ENCODE measurements at places on chromosomes 12 and 14.

DNA sequence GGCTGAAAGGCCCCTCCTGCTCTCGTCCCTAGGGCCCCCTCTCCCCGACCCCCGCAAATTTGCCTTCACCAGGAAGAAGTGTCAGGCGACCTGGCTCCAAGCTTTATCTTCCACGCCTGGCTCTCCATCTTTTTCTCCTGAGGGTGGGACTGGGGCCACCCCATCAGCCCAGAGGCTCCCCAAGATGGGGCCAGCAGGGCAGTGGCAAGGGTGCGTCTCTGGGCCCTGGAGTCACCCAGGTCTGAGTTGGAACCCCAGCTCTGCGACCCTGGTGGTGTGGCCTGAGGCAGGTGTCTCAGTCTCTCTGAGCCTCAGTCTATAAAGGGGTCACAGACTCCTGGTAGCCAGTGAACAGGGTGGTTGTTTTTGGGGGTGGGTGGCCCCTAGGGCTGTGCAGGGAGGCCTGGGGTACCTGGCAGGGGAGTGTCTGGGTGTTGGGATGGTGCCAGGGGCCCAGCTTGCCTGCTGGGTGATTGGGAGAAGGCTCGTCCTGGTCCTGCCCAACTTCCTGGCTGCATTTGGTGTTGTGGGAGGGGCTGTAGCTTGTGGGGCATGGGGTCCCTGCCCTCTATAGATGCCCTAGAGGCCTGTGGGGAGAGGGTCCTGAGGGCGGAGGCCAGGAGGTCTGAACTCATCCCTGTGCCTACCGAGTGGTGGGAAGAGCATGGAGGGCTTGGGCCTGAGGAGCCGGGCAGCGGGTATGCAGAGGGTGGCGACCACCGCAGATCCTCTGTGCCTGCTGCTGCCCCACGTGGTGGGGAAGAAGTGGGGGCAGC lies 7.6 kb downstream of the KIF26A start:
- DNase-seq = no peak

DNA sequence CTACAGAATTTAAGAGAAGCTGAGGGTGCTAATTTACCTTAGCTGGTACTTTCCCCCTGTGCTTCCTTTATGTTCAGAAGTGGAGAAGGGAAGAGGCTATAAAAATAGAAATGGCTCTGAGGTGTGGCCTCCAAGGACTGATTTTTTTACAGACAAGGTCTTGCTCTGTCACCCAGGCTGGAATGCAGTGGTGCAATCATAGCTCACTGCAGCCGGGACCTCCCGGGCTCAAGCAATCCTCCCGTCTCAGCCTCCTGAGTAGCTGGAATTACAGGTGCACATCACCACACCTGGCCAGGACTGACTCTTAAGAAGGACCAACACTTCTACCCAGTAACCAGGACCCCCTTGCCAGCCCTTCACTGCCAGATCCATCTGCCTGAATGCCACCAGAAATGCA lies 23.9 kb upstream of the NAP1L1 start:
- DNase-seq = no peak

GRCh38 chr12:103881261-103881660 lies 40.2 kb upstream of the NT5DC3 start:
- DNase-seq = no peak

DNA sequence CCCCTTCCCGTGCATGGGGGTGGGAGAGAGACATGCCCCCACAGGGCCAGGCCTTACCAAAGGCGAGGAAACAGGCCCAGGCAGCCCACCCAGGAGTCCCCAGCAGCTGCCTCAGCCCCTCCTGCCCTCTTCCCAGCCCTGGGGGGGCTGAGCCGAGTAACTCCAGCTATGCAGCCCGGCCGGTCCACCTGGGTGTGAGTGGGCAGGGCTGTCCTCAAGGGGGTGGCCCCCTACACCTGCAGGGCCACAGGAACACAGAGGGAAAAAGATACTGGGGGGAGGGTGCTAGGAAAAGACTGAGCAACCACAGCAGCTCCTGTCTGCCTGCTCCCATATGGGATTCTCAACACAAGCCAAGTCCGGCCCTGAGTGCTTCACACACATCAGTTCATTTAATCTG lies 7.6 kb downstream of the FIGNL2 start:
- DNase-seq = no peak

DNA sequence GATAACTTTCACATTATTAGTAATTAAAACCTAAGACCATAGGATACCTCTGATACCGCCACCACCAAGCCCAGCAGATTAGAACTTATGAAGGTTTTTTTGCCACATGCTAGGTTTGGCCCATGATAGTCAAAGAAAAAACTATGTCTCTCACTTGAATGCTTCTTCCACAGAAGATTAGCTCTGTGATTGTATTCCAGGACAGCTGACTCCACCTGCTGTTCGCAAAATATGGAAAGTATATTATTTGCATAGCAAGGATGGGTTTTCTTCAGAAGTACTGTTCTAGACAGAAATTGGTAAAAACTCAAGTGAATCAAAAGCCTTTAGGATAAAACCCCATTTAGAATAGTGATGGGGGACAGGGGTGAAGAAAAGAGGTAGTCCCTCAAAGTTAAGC lies 42.2 kb downstream of the PPFIBP1 start:
- DNase-seq = peak; percentile 22

DNA sequence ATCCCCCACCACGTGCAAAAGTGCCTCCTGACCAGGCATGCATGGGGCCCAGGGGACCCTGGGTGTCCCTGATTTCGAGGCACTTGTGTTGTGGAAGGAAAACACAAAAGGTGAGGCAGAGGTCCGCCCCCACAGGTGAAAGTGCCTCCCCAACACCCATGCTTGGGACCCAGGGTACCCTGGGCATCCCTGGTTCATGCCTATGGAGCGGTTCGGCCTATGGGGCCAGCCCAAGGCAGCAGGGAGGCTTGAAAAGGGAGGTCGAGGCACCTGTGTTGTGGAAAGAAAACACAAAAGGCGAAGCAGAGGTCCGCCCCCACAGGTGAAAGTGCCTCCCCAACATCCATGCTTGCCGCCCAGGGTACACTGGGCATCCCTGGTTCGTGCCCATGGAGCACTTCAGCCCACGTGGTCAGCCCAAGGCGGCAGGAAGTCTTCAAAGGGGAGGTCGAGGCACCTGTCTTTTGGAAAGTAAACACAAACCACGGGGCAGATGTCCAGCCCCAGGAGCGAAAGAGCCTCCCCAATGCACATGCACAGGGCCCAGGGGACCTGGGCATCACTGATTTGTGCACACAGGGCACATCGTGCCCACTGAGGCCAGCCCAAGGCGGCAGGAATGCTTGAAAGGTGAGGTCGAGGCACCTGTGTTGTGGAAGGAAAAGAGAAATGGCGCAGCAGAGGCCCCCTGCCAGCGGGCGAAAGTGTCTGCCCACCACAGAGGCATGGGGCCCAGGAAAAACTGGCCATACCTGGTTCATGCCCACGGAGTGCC lies 375.5 kb downstream of the ALG10 start:
- DNase-seq = no peak

- DNase-seq = no peak
Measured at GRCh38 chr14:94934276-94934810, 164.4 kb upstream of the GSC start.

DNA sequence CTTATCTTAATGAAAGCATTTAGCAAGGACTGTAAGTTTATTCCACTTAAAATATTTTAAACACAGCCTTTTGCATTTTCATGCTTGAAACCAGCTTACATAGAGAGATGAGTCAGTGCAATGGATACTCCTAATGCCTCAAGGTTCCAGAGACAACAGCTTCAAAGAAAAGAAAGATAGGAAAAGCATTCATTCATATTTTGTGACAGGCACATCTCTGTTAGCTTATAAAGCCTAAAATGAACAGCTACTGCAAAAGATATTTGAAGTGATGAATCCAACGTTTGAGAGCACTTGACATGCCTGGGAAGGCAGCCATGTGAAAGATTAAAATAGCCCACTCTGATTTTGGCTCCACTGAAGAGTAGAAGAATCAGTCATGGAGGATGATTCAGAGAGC lies 814.5 kb downstream of the RPS29 start:
- DNase-seq = no peak

GRCh38 chr14:97306760-97307246 lies 509.6 kb downstream of the VRK1 start:
- no peak for DNase-seq

DNA sequence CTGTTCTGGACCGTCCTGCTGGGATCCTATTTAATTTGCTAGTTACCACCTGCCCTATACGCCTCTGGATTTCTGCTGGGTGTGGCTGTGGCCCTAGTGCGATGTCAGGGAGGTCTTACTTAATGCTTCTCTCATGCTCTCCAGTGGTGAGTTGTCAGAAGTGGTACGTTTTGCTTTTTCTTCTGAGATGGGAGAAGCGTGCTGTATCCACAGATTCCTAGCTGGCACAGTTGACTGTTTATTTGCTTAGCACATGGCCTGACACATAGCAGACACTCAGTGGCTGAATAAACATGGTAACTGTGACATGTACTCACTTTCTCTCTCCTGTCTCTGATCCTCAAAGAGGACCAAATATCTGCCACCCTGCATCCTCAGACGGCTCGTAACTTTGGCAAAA lies 107.3 kb downstream of the CACNA1C start:
- no peak for DNase-seq

- no peak for DNase-seq
Measured at GRCh38 chr12:27951898-27952297, 20.6 kb downstream of the PTHLH start.

DNA sequence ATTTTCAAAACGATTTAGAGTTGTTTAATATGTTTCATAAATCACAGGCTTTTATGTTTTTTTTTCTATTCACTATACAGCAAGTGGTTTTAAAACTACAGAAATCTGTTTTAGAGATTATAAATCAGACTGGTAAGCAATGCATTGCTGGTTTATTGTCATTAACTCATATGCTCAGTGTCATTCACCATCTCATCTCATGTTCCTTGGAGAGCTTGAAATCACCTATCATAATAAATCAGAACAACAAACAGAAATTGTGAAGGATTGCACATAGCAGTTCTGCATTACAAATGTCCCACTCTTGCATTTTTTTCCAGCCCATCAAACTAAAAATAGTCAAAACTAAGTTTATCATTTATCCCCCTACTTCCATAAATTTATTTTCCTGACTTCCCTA lies 470.8 kb downstream of the FSCB start:
- DNase-seq = no peak

DNA sequence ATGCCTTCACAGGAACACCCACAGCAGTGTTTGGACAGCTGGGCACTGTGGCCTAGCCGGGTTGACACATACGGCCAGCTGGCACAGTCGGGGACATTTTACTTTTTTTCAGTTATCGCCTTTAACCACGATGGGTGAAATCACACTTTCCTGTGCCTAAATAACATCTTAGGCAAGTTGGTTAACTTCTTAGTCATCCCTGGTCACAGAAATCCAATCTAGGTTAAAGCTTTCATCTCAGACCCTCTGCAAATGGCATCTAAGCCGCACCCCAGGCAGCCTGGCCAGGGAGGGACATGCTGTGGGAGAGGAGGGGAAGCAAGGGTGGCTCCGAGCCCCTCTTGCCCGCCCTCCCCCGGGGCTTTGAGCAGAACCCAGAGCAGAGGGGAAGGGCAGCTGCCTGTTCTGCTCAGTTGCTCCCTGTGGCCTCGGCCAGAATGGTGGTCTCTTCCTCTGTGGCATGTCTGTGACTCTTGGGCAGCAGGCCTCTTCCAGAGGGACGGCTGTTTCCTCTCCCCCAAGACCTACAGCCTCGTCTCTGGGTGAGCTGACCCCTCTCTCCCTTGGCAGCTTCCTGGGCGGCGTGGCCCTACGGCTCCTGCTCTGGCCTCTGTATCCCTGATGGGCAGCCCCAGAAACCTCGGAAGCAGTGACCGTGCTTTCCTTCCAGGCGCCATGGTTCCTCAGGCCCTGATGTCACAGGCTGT lies 85.4 kb upstream of the DYNC1H1 start:
- DNase-seq = no peak

- DNase-seq = no peak
Measured at GRCh38 chr12:106044773-106045172, 94.0 kb downstream of the NUAK1 start.

- DNase-seq = no peak
Measured at GRCh38 chr14:32404784-32405573, 75.9 kb downstream of the AKAP6 start.

GRCh38 chr14:79586416-79586815 lies 624.9 kb downstream of the DIO2 start:
- DNase-seq = no peak

DNA sequence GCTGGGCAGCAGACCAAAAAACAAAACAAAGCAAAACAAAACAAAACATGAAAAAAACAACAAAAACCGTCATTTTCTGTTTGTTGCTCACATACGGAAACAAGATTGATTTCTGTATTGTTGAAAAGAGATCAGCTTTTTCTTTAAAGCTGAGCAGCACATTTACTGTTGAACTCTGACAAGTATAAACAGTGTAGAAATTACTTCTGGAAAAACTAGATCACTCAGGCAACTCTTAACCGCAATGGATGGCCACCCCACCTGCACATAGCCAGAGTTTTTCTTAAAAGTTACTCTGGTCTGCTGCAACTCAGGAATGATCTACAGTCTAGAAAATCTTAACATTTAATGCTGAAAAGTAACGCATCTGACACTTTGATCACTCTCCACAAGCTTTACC lies 80.9 kb downstream of the PPM1H start:
- no peak for DNase-seq

GRCh38 chr12:111028830-111029229 lies 108.5 kb upstream of the MYL2 start:
- no peak for DNase-seq

- DNase-seq = no peak
Measured at GRCh38 chr12:52380271-52380694, 5.2 kb downstream of the KRT84 start.

GRCh38 chr14:61584331-61584741 lies 111.0 kb upstream of the HIF1A start:
- no peak for DNase-seq

- DNase-seq = no peak
Measured at GRCh38 chr12:5244513-5244972, 187.4 kb upstream of the NTF3 start.

- DNase-seq = no peak
Measured at GRCh38 chr14:82126006-82126405, 592.4 kb upstream of the SEL1L start.

DNA sequence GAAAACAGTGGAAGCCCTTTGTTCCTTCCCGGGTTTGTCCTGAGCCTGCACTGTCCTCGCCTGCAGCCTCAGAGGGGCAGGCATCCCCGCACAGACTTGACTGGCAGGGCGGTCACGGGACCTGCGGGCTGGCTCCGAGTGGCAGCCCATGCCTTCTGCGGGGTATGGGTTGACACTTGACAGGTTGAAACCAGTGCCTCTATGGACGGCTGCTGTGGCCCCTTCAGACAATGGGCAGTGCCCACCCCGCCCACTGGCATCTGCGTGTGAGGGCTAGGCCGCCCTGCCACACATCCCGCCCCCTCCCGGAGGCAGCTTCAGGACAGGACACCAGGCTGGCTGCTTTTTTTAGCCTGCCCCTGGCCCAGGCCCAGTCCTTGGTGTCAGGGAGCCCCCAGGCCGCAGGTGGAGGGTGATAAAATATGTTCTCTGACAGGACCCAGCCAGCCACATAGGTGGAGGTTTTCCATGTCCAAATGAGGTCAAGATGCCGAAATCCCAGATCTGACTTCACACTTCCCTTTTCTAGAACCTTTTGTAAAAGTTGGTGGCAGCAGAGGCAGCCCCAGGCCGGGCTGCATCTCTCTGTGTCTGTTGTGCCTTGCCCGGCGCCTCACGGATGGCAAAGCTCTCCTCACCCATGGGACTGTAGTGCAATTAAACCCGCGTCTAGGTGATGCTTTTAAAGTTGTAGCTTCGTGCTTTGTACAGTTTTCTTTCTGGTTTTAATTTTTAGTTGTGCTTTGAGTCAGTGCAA lies 10.0 kb downstream of the ANKRD9 start:
- no peak for DNase-seq
